Hematopoietic multipotent progenitor cell (in vitro differentiated cells): ENCODE measurements at places on chromosomes 2 and 18. TPM values are rescaled to one million over a fixed set of nuclear protein-coding genes. Genes with fewer than 3 reads are reported as not detected.

The C2orf66 gene
- 0.27 TPM for total RNA-seq

The SLC30A3 gene
- under 0.01 TPM for total RNA-seq

DNA sequence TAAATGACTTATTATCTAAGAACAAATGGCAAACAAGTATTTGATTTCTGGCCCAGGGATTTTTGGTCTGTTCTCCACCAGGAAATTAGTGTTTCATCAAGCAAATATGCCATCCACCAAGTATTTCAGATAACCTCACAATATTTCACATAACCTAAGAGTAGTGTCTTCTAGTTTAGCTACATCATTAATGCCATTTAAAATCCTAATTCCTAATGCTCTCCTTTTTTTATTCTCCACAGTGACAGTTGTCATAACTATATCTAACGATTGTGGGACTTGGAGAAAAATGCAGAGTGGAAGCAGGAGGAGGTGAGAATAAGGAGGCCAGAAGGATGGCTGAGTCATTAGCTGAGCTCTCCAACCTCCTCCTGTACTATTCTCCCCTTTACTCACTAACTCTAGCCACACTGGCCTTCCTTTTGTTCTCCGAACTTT lies 58.5 kb upstream of the CTLA4 start:
- no peak for DNase-seq

- DNase-seq, result no peak
Observed at GRCh38 chr2:36960005-36960675, 6.2 kb downstream of the STRN start.

DNA sequence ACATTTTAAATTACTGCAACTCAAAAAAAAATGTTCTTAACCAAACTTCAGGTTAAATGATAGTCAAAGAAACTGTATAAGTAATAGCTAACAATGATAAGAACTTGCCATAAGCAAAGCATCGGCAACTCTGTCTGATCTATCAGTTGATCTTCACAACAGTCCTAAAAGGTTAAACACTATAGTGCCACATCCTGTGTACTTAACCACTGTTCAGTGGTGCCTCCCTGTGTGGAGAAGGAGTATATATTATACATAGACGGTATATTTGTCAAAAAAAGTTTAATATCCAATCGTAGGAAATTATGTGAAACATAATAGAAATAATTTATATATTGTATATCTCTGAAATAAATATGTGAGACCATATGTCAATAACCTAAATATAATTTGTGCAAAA lies 13.0 kb downstream of the DTNA start:
- no peak for DNase-seq
